Stimulated activated effector memory CD8-positive, alpha-beta T cell treated with anti-CD3 and anti-CD28 coated beads, Interleukin-12 subunit alpha, Interleukin-12 subunit beta, amount 100 ng/mL, for 72 hours (primary cell): ENCODE measurements at places on chromosomes 7 and 10.

DNA sequence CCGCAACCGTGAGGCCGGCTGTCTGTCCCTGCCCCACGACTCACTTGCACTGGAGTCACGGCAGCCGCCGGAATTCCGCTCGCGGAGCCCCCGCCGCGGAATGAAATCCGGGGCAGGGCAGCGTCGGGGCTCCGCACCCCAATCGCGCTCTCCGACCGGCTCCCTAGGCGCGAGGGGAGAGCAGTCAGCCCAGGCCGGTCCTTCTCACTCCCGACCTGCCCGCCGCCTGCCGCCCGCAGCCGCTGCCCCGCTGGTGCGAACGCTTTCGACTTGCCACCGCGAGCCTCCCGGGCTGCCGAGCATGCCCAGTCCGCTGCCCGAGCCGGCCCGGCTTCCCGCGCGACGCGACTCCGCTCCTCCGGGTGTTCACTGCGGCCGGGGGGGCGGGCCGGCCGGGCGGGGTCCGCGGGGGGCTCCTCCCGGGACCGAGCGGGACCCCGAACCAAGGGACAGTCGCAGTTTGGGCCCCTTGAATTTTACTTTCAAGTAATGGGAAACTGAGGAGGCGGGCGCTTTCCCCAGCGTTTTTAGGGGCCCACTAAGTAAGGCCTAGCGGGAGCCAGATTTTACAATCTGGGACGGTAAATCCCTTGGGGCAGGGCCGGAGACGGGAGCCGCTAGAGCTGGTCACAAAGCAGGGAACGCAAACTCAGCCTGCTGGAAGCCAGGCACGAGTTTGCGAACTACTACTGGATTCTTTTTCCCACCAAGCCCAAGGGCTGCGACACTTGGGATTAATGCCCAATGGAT lies at the start of gene SGMS1:
Gene SGMS1, minus strand, starts transcription at position 294 of the 750 bp plus-strand sequence. CDS start 279,842 bp downstream, outside the sequence.
- DNase-seq: peak; percentile 75

DNA sequence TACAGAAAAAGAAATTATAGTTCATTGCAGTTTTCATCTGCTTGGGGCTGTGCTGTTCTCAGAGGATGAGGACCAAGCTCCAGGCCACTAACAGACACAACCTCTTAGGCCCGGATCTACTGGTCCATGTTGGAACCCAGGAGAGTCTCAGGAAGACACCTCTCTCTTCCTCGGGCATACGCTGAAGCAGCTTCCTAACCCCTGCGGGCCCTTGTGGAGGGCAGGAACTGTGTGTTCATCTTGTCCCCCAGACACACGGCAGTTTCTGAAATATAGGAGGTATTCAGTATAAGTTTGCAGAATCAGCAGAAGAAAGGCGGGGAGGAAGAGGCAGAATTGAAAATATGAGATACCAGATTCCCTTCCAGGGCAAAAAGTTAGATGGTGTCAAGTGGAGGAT lies 78.4 kb downstream of the EEPD1 start:
- no peak for DNase-seq

GRCh38 chr10:32600317-32600716 lies 154.4 kb downstream of the CCDC7 start:
- no peak for DNase-seq

GRCh38 chr10:71799608-71800453 lies 26.5 kb upstream of the VSIR start:
- DNase-seq: no peak

DNA sequence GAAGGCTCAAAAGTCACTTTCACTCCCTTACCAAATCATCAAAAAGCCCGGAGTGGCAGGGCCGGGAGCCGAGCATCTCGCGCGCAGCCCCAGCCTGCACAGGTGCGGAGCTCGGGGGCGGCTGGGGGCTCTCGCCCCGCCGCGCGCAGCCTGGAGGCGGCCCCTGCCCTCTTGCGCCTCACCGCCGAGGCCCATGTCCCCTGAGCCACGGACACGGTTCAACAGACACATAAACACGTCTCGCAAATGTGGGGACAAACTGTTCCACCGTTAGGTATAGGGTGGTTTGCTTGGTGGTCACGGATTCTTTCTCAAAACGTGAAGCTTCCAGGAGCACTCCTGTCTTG lies 700 bp downstream of the GSAP start:
- DNase-seq: no peak

- DNase-seq: no peak
These were observed 58.7 kb downstream of the CREB3L2 start for GRCh38 chr7:137943132-137943551.
